ENCODE measurements at places on chromosomes 7 and 10.
A peak's percentile ranks its signal among the peaks of the same experiment; 100 is the strongest.

DNA sequence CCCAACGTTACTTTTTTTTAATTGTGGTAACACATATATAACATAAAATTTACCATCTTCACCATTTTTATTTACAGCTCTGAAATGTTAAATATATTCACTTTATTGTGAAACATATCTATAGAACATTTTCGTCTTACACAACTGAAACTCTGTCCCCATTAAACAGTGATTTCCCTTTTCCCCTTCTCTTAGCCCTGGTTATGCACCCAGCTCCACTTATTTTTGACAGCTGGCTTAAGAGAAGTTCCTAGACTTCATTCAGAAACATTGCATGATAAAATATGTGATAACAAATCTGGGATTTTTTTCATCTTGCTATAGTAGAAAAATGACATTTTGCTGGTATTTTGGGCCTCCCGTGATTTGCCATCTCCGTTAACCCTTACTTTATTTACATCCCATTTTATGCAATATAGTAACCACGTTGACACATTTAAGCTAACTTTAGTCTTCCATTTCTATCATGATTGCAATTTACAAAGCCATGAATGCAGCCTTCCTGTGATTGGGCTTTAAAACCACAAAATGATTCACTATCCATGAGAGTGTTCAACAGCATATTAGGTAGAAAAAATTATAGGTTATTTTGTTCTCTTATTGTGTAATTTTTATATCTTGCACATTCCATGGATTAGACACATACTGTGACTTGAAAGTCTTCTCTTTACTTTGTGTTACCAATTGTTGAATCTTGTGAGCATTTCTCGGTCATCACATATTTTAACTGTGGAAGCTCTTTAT lies 139.6 kb downstream of the SND1 start:
- no peak for DNase-seq
- H3K27ac ChIP-seq, result no peak overlapping the region
- no peaks in the 10 kb centered on the region for H3K27me3 ChIP-seq
- no peaks in the 10 kb centered on the region for H3K36me3 ChIP-seq

DNA sequence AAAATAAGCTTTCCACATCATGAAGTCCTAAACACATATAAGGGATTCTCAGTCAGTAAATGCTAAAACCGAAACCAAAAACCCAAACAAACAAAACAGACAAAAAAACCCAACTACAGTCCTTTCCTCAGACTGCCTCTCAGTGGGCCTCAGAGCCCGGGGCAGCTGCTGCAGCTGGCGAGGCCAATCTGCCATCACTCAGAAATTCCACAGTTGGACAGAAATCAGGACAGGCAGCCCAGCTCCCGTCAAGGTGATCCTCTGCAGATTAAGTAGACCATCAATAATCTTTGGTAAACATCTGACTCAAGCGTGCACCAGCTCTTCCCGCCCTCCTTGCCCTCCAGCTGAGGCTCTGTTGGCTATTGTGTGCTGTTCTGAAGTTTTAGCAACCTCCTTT lies 142.2 kb downstream of the ATXN7L1 start:
- H3K27me3 ChIP-seq, result no peaks in the 10 kb centered on the region
- no peak for DNase-seq
- H3K36me3 ChIP-seq, result no peaks in the 10 kb centered on the region
- H3K27ac ChIP-seq, result no peak overlapping the region
- H3K4me3 ChIP-seq, result no peak overlapping the region
- no peaks in the 10 kb centered on the region for H3K4me1 ChIP-seq

- H3K4me1 ChIP-seq, result peaks cover under 1% of the 10 kb centered on the region
- no peaks in the 10 kb centered on the region for H3K27me3 ChIP-seq
- no peaks in the 10 kb centered on the region for H3K36me3 ChIP-seq
Observed at GRCh38 chr7:94444813-94445212, 50.1 kb downstream of the COL1A2 start.

- peak within 1 kb of the TSS; percentile 65 for H3K4me3 ChIP-seq
- H3K27ac ChIP-seq, result no peak within 1 kb of the TSS
- H3K4me1 ChIP-seq, result no peaks in the 10 kb centered on the region
Observed at GRCh38 chr7:19117091-19117869, at the start of gene TWIST1. TSS of gene TWIST1 (minus strand) at chr7:19117636. CDS start at chr7:19117321, 315 bp downstream.

DNA sequence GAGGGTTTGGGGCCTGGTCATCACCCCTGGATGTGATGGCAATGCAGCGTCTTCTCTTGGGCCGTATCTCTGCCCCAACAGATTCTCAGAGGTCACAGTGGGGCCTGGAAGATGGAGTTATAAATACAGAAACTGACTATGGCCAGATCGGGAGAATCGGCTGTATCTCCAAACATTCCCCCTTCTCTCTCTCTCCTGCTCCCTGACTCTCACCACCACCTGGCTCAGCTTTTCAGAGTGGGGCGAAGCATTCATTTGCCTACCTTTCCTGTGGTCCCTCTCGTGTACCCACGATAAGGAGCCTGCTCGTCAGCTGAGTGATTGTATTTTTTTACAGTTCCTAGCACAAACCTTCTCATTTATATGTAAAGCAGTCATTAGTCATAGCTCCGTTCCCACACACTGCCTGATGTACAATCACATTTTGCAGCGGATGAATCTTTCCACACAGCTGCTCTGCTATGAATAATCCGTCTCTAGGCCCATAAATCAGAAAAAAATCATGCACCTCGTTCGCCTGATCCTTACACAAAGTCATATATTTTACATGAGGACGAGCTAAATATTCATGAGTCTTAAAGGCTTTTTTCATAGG lies 23.2 kb upstream of the BTRC start:
- no peaks in the 10 kb centered on the region for H3K36me3 ChIP-seq
- no peaks in the 10 kb centered on the region for H3K4me1 ChIP-seq
- H3K27ac ChIP-seq, result no peak overlapping the region
- H3K27me3 ChIP-seq, result peaks cover 49% of the 10 kb centered on the region

- DNase-seq, result no peak
- no peaks in the 10 kb centered on the region for H3K36me3 ChIP-seq
- H3K4me1 ChIP-seq, result peaks cover 2% of the 10 kb centered on the region
- H3K4me3 ChIP-seq, result no peak overlapping the region
- no peaks in the 10 kb centered on the region for H3K27me3 ChIP-seq
Observed at GRCh38 chr10:75469006-75469616, 37.7 kb downstream of the LRMDA start.

All from neuronal stem cell (in vitro differentiated cells).